B cell (primary cell): ENCODE measurements at places on chromosomes 5 and 9. TPM values are rescaled to one million over a fixed set of nuclear protein-coding genes. Genes with fewer than 3 reads are reported as not detected.

DNA sequence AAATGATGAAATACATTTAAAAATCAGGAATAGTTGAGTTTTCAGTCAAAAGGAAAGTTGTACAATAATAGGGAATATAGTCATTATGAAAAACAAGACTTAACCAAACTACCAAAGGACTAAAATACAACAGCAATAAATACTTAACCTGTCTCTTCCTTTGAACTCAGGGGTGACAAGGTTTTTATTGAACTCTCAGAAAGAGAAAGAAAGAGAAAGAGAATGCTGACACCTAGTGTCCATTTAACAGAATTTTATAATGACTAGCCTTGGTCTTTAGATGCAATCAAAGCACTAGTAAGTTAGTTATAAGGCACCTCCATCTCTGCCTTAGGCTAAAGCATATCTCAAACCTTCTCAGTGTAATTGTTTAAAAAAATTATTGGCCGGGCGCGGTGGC is 47.5 kb downstream of the UIMC1 start:
- peak; percentile 55 for DNase-seq

GRCh38 chr9:112755016-112755427 is 4.5 kb downstream of the SNX30 start:
- DNase-seq = no peak

Gene GSN
- polyA plus RNA-seq = 29.3 and 38.4 TPM in 2 replicates

Gene SPINK6
- polyA plus RNA-seq = not detected in 2 replicates

Gene GBGT1
- 15.2 and 19.6 TPM in 2 replicates for polyA plus RNA-seq
